ENCODE measurements at places on chromosomes 3 and 15.

DNA sequence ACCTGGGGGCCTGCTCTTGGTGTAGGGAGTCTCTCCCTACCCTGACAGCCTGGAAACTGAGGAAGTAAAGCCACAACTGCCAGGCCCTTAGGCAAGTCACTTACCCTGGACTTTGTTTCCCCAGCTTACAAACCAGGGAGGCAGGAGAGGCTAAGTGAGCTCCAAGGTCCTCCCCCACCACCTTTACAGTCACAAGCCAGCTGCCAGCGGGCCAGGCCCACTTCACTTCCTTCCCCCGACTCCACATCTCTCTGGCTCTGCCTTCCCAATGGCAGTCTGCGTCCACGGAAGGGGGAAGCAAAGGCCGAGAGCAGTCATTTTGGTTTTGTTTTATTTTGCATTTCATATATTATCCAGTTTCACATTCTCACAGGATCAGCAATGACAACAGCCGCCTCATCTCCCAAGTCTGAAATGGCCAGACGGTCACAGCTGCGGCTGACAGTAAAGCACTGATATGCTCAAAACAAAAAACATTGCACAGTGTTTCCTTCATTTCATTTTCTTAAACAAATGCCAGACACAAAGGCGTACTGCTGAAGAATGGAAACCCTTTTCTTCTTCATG is 35.7 kb downstream of the RBPMS2 start:
- ATAC-seq: no peak

DNA sequence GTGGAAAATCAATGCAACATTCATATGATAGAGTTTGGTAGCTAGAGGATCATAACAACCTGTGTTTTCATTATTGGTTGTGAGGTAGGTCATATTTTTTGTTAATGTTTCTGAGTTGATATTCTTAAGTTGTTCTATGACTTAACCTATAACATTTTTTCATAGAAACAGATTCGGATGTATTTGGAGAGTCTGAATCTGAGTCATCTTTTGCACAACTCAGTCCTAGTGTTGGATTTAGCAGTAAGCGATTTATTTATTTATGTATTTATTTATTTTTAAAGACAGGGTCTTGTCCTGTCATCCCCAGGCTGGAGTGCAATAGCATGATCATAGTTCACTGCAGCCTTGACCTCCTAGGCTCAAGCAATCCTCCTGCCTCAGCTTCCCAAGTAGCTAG is 292.8 kb upstream of the ZNF717 start:
- ATAC-seq: no peak

DNA sequence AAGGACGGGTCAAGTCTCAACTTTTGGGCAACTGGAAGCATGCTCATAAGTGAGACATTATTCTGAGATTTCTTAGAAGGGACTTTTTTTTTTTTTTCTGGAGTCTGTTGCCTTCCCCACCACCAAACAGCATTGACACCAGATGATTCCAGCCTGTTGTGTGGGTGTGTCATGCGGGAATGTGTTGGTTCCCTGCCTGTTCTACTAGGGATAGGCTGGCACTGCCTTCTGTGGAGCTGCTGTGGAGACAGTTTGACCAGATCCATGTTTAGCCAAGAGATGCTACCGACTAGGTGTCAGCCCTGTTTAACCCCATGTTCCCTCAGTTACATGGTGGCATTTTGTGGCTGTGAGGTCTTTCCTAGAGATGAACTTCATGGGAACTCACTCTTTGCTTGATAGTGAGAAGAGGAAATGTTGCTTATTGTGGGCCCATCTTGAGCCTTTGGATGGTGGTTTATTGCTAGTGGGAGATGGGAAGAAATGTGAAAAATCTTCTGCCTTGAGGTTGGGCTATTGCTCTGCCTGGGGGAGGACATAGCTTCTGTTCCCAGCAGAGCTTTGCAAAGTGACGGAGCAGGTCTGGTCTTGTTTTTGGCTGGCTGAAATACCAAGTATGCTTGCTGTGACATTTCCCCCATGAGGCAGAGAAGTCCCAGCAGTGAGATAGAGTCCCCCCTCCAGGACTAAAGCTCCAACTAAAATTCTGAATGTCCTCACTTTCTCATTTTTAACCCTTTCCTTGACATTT is 31.3 kb downstream of the TRAK1 start:
- peak; percentile 61 for ATAC-seq

- peak; percentile 70 for ATAC-seq
These were observed 249.3 kb upstream of the TGFBR2 start for GRCh38 chr3:30356866-30357753.
